ENCODE measurements at places on chromosomes 3 and 15. TPM values are rescaled to one million over a fixed set of nuclear protein-coding genes. Genes with fewer than 3 reads are reported as not detected.

GRCh38 chr3:74267588-74268184, 346.8 kb downstream of the CNTN3 start:
- DNase-seq, result peak; percentile 63

- DNase-seq, result peak; percentile 57
Measured at GRCh38 chr3:168847291-168847883, 751.7 kb upstream of the GOLIM4 start.

GRCh38 chr3:22665528-22665927, 537.6 kb upstream of the UBE2E2 start:
- no peak for DNase-seq

DNA sequence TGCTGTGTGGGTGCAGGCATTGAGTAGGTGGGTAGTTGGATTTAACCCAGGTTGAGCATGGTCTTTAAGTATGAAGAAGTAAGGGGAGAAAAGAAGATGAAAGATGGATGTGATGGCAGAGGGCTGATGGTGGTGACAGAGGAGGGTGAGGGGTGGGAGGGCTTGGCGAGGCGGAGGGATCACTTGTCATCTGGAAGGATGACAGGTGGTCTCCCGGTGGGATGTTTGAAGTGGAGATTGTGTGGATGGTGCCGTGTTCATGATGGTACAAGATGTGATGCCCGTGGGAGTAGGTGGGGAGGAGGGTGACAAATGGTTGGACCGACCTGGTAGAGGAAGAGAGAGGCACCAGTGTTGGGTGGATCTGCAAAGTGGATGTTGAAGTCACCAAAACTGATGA, 208.8 kb downstream of the RPLP1 start:
- DNase-seq, result no peak

DNA sequence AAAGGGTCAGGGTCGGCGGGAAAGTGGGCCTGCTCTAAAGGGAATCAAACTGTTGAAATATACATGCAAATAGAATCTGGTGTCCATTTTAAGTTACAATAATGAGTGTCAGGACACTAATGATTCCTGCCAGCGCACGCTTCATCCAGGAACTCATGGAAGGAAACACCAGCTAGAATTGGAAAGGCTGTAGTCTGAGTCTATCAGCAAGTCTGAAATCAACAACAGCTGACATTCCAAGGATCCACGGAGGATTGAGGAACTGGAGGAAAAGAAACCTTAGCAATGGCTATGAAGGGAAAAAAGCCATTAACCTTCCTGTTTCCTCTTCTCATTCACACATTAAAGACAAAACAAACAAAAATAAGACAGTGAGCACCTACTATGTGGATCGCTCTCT, 1063.1 kb downstream of the NTRK3 start:
- no peak for DNase-seq

DNA sequence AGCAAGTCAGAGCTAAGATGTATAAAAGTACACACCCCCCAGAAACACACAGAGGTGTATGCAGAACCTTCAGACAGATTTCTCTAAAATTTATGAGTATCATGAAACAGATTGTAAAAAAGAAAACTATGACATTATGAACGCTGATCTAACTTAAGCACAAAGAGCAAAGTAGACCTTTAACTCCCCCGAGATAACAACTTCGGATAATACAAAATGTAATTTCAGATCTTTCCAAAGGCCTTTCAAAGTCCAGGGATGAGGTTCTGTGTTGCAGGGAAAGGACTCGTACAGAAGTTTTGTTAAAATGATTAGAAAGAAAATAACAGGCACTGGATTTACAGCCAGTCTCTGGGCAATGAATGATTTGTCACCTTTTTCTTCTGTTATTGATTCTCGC, 92.8 kb upstream of the FGF12 start:
- no peak for DNase-seq

- DNase-seq, result no peak
Measured at GRCh38 chr15:100204211-100204610, 137.6 kb downstream of the ADAMTS17 start.

DNA sequence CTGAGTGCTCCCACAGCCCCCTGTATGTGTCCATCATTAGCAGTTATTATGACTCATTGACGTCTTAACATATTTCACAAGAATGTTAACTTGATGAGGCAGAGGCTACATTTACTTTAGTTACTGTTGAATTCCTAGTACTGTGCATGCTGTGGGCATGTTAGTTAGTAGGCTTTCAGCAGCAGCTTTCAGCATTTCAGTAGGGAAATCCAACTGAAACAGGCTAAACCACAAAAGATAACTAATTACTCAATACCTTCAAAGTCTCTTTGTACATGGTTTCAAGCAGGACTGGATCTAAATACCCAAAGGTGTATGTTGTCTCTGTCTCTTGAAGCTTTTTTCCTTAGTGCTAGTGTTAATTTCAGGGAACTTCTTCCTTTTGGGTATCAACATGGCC, 229.9 kb upstream of the SUCLG2 start:
- no peak for DNase-seq

DNA sequence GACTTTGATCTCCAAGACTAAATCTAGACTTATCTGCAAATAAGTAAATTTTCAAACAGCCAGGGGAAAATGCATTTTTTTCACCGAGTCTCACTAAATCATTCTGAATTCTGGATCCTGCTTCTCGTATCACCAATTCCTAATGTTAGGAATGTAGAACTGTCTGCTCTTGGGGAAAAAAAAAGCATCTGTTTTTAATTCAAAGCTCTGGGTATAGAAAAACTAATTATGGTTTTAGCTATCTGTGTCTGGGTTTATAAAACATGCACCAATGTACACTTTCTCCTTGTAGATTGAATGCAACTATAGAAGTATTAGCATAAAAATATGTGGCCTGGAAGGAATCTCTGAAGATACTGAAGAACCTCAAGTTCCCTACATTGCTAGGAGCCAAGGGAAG, 4.8 kb upstream of the CDAN1 start:
- no peak for DNase-seq

GRCh38 chr3:155970398-155970797, 99.9 kb downstream of the GMPS start:
- DNase-seq, result no peak

DNA sequence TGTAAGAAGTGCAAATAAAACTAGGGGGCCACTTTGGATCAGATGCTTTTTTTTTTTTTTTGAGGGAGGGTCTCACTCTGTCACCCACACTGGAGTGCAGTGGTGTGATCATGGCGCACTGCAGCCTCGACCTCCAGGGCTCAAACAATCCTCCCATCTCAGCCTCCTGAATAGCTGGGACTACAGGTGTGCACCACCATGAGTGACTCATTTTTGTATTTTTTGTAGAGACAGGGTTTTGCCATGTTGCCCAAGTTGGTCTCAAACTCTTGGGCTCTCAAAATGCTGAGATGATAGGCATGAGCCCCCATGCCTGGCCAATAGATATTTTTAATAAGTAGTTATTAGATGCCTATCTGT, 20.8 kb downstream of the CCR1 start:
- no peak for DNase-seq

DNA sequence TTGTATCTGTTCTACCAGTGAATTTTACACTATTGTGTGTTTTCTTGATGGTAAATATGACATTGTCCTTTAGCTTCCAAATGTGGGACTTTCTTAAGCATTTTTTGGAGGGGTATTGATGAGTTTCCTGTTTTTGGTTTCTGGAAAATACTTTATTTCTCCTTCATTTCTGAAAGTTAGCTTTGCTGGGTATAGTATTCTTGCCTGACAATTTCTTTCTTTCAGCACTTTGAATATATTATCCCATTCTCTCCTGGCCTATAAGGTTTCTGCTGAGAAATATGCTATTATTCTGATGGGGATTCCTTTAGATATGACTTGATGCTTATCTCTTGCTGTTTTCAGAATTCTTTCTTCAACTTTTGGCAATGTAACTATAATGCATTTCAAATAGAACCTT, 15.4 kb upstream of the ATP2C1 start:
- DNase-seq, result no peak

DNA sequence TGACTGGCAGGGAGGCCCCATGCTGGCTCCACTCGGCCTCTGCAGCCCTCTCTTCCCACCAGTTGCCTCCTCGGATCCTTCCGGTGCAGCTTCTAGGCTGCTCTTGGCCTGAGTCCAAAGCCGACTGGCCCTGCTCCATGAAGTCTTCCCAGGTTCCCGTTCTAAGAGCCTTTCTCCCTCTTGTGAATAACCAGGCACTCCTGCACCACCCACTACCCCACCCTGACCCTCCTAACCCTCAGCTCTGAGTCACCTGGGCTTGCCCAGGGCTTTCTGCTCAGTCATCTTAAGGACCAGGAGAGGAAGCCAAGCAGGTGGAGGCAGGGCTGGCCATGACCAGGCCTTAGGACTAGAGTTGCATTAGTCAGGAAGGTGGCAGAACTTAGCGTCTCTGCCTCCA, 28.1 kb upstream of the CNBP start:
- DNase-seq, result peak; percentile 79

GRCh38 chr3:164577667-164578210, 500.6 kb downstream of the SI start:
- DNase-seq, result no peak

DNA sequence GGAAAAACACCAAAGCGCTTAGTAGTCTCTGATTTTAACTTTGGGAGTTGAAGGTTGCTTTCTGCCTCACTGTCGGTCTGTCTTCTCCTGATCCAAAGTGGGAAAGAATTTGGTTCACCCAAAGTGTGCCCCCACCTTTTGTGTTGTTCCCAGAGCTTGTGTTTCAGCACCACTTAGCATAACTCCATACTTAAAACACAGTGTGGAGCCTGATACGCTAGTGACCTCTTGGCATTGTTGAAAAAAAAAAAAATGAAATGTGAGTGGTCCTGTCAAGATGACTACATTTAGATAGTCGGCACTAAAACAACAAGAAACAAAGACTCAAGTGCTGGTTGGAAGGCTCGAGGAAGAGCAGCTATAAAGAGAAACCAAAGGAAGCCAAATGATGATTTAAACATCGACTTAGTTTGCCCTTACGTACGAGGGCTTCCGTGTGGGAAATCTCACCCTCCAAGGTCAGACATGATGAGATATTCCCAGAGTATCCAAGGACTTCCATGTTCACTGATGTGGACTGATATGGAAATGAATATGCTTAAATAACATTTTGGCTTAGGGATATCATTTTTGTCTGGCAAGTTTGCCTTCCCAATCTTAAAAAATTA, 178.8 kb downstream of the MEIS2 start:
- no peak for DNase-seq

GRCh38 chr15:97947465-97948260, 12.8 kb upstream of the ARRDC4 start:
- peak; percentile 7 for DNase-seq

DNA sequence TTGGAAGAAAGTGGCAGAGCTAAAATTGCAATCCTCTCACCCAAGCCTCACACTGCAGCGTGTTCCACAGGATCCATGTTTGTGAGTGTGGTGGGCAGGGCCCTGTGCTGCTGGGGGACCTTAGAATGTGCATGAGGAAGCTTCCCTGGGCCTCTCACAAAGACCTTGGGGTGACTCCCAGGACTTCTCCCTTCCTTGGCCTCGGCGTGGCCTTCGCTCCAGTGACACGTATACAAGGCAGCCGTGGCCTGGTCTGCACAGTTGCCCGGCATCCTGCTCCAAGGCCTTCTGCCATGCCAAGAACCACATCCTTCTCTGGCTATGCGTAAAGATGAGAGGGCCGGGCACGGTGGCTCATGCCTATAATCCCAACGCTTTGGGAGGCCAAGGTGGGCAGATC, 196.4 kb downstream of the UACA start:
- no peak for DNase-seq

- no peak for DNase-seq
Measured at GRCh38 chr3:128307781-128308469, 154.6 kb downstream of the EEFSEC start.

DNA sequence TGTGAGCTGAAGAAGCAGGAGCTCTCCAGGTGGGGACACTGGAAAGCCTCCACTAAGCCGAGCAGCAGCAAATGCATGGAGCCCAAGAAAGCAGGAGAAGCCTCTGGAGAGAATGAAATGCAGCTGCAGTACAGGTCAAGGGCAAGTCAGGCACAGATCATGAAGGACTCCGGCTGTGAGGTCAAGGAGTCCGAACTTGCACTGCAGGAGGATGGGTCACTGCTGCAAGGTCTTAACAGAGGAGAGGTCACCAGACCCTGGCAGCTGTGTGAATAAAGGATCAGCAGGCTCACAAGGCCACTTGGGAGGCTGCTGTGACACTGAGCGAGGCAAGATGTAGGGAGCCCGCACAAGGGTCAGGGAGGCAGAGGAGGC, 24.7 kb upstream of the SLC41A3 start:
- DNase-seq, result no peak

GRCh38 chr3:183537295-183537730, 18.2 kb downstream of the KLHL6 start:
- DNase-seq, result peak; percentile 49

- no peak for DNase-seq
Measured at GRCh38 chr15:75095594-75095993, 72.2 kb downstream of the PPCDC start.

DNA sequence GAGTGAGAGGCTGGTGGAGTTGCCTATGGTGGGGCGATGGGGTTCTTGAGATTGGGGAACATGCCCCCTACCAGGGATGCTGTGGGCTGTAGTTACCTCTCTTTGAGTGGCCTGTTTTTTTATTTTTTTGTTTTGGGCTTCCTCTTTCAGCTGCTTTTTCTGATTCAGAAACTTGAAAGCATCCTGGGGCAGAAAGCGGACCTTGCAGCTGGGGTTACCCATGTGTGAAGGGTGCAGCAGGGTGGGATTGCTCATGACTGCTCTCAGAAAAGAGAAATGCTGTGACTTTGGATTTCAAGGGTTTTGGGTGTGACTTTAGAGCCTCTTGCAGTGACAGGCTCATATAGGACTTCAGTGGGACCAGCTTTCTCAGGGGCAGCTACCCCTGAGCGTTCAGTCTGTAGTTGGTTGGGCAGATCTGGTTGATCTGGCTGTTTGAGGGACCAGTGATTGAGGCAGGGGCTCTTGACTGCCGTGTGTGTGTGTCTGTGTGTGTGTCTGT, 1.8 kb downstream of the LIMD1 start:
- no peak for DNase-seq

SPG11 gene
- total RNA-seq, result 32.6 TPM

NR1I2 gene
- not detected for total RNA-seq

CD200R1 gene
- under 0.01 TPM for total RNA-seq

MAP6D1 gene
- 1.9 TPM for total RNA-seq

Data from IMR-90 (cell line).